ENCODE measurements at places on chromosomes 1 and 21.

- DNase-seq = no peak
Measured at GRCh38 chr1:223405507-223405906, 12.3 kb downstream of the CCDC185 start.

- DNase-seq = peak; percentile 84
Measured at GRCh38 chr1:21255284-21255942, 34.9 kb downstream of the ECE1 start.

DNA sequence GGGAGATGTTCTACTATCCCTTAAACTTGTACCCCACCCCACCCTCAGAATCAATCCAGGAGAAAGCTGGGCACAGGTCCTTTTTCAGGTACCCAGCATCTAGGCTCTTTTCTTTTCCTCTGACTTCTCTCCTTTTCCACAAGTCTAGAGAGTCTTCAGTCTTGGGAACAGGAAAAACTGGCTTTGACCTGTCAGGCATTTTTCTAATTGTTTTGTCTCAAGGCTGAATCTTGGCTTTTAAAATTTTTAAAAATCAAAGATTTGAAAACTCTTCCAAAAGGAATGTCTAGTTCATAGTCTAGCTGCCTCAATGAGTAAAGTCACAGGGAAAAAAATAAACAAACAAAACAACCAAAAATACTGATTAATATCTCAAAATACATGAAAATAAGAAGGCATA, 161.5 kb downstream of the HFM1 start:
- DNase-seq = no peak

GRCh38 chr1:75233302-75233929, 99.2 kb downstream of the LHX8 start:
- DNase-seq = peak; percentile 29

DNA sequence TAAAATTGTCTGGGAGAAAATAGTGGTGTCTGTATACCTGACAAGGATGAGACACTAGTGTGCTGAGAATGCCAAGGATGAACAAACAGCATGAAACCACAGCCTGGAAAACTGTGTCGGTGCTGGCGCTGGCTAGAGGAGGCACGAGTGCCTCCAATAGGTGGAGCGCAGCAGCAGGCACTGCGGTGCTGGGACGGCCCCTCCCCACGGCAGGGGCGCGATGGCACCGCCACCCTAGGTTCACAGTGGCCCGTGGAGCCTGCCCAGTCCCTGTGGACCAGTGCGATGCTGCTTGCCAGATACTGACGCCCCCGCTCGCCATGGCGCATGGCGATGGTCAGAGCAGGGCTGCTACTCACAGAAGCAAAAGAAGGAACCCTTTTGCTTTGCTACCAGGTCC, 6.8 kb downstream of the CFAP410 start:
- no peak for DNase-seq

- DNase-seq = no peak
Measured at GRCh38 chr1:997713-997992, 2.2 kb downstream of the HES4 start.

DNA sequence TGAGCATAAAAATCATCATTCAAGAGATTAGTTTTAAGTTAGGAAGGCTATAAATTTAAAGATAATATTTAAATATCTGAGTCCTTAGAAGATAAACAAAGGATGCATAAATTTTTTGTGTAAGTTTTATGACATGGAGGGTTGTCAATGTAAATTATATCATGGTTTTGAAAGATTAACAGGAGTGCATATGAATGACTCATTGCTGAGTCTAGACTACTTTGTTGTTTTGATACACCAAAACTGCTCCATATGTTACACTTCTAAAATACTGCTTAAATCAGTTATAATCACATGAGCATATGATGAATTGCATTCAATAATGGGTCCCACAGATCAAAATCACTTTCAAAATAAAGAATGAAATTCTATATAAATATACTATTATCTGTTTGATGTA, 312.5 kb downstream of the KCNT2 start:
- peak; percentile 62 for DNase-seq

- DNase-seq = peak; percentile 81
Measured at GRCh38 chr1:41516168-41517061, 31.9 kb upstream of the EDN2 start.

GRCh38 chr1:27789540-27790041, 16.6 kb downstream of the STX12 start:
- peak; percentile 11 for DNase-seq

GRCh38 chr1:109248797-109249629, at the start of gene CELSR2:
Gene CELSR2, plus strand, starts transcription at chr1:109249539. Its CDS starts 541 bp downstream, at chr1:109250080.
- peak; percentile 67 for DNase-seq

- DNase-seq = no peak
Measured at GRCh38 chr1:184456189-184456588, 69.4 kb downstream of the C1orf21 start.

- DNase-seq = peak; percentile 63
Measured at GRCh38 chr1:39955547-39956539, 898 bp downstream of the MFSD2A start.

DNA sequence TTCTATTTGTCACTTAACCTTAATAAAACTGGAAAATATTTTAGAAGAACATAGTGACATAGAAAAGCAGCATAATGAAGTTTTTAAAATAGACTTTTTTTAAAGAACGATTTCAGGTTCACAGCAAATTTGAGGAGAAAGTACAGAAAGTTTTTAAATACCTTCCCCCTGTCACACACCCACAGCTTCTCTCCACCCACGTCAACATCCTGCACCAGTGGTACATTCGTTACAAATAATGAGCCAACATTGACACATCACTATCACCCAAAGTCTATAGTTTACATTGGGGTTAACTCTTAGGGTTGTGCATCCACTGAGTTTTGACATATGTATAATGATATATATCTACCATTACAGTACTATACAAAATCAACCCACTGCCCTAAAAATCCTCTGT, 3.0 kb upstream of the SLC35F3 start:
- DNase-seq = no peak

- no peak for DNase-seq
Measured at GRCh38 chr1:41539999-41540398, 55.5 kb upstream of the EDN2 start.

DNA sequence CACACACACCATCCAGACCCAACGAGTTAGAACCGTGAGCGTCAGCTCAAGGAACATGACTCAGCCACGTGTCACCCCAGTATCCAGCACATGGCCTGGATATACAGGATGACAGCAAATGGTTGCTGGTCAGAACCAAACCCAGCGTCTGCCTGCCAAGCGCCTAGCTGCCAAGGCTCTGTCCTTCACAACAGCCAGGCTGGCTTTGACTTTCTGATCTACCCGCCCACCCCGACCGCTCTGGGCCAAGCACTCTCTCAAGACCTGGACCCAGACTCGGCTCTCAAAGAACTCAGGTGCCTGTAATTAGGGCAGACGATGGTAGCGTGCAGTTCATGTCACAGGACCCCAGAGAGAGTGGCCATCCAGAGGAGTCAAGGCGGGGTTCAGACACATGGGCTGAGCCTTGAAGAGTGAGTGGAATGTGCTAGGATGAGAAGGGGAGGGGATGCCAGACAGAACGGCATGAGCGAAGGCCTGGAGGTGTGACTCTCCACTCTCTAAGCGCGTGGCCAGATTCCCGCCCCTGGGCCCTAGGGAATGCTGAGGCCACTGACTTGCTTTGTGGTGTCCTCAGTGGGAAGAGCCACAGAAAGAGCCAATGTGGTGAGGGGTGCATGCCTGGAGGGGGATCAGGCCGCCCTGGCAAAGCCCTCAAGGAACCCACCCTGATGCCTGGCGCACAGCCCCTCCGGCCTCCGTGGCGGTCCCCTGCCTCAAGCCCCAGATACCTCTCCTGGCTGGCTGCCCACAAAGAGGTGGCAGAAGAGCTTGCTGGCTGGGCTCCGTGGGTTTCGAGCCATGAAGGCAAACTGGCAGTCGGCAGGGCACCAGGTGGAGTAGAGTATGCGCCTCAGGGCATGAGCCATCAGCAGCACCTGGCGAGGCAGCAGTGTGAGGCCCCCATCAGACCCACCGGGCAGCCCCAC, 7.0 kb downstream of the SH2D5 start:
- peak; percentile 85 for DNase-seq

- DNase-seq = no peak
Measured at GRCh38 chr1:43507296-43508295, 23.1 kb upstream of the PTPRF start.

- DNase-seq = peak; percentile 62
Measured at GRCh38 chr1:60265560-60266535, 192.3 kb upstream of the C1orf87 start.

- no peak for DNase-seq
Measured at GRCh38 chr1:112431038-112431437, 35.0 kb downstream of the CTTNBP2NL start.

- peak; percentile 63 for DNase-seq
Measured at GRCh38 chr1:214332946-214333798, 52.2 kb downstream of the SMYD2 start.

- DNase-seq = no peak
Measured at GRCh38 chr1:68047659-68048026, 2.8 kb downstream of the DIRAS3 start.

GRCh38 chr1:113191579-113192076, 118.6 kb downstream of the LRIG2 start:
- DNase-seq = no peak

DNA sequence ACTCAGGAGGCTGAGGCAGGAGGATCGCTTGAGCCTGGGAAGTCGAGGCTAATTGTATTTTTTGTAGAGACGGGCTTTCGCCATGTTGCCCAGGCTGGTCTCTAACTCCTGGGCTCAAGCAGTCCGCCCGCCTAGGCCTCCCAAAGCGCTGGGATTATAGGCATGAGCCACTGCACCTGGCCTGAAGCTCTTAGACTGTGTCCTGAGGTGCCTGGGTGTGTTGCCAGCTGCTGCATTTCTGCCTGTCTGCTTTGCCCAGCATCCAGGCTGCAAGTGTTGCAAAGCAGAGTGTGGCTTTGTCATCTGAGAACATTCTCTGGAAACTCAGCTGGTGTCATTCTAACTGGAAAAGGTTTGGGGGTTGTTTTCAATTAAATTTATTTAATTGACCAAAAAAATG, 105.0 kb downstream of the HUNK start:
- no peak for DNase-seq

GRCh38 chr21:45853703-45854342, 127.7 kb upstream of the COL6A1 start:
- no peak for DNase-seq

DNA sequence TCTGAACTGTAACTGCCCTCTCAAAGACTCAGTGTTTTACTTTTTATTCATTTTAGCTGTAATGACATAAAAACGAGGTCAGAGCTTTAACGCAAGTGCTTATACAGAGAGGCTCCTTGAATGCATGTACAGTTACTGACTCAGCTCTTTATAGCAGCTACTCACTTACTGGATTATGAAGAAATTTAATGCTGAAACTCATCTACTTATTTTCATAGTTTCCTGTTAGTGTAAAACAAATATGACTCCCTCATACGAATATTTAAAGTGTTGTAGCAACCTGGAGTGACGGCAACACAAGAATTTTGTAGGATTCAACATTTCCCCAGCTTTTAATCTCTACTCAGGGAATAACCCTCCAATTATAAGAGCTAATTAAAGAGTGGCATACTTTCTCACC, 32.7 kb downstream of the ADSS2 start:
- DNase-seq = no peak

DNA sequence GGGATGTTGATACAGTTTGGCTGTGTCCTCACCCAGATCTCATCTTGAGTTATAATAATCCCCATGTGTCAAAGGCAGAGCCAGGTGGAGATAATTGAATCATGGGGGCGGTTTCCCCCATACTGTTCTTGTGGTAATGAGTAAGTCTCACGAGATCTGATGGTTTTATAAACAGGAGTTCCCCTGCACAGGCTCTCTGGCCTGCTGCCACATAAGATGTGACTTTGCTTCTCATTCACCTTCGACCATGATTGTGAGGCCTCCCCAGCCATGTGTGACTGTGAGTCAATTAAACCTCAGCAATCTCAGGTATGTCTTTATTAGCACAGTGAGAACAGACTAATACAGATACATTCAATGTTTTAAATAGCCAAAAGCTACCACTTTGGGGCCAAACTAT, 41.1 kb downstream of the SLC35F3 start:
- no peak for DNase-seq

- DNase-seq = no peak
Measured at GRCh38 chr21:34086887-34087306, 13.5 kb downstream of the MRPS6 start.

DNA sequence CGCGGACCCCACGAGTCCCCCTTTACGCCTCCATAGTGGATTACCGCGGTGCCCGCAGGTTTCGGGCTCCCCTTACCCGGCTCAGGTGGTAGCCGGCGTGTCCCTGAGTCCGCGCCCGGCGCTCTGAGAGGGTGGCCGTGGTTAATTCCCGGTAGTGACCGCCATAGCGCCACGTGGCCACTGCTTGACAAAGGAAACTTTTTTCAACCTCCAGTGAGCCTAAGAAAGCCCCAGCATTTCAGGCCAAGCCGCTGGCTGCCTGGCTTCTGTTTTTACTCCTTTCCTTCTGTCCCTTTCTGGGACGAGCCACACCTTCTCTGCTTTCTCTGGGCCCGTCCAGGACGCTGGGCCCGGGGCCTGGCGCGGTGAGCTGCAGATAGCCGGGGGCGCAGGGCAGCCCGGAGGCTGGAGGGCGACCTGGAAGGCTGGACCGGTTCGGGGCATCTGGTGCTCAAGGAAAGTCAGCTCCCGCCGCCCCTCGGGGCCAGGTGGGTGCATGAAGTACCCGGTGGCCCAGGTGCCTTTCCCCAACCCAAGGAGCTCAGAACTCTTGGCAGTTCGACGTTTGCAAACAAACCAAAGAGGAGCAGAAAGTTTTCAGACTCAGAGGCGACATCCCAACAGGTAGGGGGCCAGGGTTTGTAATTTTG, 540 bp upstream of the C1orf198 start:
- DNase-seq = peak; percentile 74

GRCh38 chr1:158818560-158818959, 12.6 kb upstream of the MNDA start:
- DNase-seq = no peak

- peak; percentile 66 for DNase-seq
Measured at GRCh38 chr1:11478571-11479374, at the start of gene DISP3. Gene DISP3, plus strand, starts transcription at chr1:11479155. Its CDS starts 21,838 bp downstream, at chr1:11500993.

DNA sequence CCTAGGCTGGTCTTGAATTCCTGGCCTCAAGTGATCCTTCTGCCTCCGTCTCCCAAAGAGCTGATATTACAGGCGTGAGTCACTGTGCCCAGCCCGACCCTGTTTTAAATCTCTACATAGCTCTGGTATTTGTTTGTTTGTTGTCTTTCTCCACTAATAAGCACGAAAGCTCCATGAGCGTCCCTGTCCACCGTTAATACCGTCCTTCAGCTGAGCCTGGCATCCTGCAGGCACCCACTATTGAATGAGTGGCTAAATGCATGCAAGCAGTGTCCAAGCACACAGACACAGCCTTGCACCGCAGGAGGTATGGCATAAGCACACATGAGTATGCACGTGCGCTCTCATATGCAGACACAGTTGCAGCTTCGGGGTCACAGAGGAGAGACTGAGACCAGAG, 4.5 kb upstream of the COL16A1 start:
- DNase-seq = peak; percentile 62

GRCh38 chr1:100868364-100868995, 26.2 kb downstream of the EXTL2 start:
- peak; percentile 47 for DNase-seq

GRCh38 chr1:183954496-183954895, 83.0 kb downstream of the COLGALT2 start:
- no peak for DNase-seq

- DNase-seq = no peak
Measured at GRCh38 chr1:8023287-8023994, 2.7 kb downstream of the ERRFI1 start.
